ENCODE measurements at places on chromosomes 13 and 19. TPM values are rescaled to one million over a fixed set of nuclear protein-coding genes. Genes with fewer than 3 reads are reported as not detected.

The CAPN12 gene
- polyA plus RNA-seq, result 23.1 TPM

The CATSPERD gene
- not detected for polyA plus RNA-seq

The ZIM2 gene
- 6.2 TPM for polyA plus RNA-seq

- no peak for DNase-seq
Observed at GRCh38 chr19:38819231-38819920, 6.6 kb upstream of the LGALS4 start.

DNA sequence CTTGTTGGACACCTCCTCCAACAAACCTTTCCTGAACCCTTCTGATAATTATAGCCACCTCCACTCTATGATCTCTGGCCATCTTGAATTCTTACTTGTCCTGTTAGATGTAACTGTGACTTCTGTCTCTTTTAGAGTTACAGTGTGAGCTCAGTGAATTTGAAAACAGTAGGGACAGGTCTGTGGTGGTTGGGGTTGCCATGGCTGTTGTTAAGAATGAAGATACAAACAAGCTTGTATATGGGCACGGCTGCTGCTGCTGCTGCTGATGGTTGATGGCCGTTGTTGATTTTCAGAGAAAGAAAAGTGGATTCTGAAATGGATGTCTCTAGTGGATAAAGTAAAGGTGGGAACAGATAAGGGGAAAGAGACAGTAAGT, 101.5 kb downstream of the STARD13 start:
- no peak for DNase-seq

DNA sequence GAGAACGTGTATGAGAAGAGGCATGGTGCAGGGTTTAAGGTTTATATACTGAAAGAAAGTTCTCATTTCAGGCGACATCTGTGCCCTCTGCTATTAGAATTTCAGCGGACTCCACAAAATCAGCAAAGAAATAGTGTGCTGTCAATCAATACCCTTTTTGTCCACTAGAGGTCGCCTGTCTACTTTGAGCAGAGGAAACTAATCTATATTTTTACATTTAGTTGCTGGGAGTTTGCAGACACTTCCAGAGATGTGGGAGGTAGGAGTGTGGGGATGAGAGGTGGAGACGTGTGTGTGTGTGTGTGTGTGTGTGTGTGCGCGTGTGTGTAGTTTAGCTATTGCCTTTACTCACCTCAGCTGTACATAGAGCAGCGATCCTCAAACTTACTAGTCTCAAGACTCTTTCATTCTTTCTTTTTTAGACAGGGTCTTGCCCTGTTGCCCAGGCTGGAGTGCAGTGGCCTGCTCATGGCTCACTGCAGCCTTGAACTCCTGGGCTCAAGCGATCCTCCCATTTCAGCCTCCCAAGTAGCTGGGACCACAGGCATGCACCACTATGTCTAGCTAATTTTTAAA, 9.7 kb downstream of the INAFM1 start:
- no peak for DNase-seq

DNA sequence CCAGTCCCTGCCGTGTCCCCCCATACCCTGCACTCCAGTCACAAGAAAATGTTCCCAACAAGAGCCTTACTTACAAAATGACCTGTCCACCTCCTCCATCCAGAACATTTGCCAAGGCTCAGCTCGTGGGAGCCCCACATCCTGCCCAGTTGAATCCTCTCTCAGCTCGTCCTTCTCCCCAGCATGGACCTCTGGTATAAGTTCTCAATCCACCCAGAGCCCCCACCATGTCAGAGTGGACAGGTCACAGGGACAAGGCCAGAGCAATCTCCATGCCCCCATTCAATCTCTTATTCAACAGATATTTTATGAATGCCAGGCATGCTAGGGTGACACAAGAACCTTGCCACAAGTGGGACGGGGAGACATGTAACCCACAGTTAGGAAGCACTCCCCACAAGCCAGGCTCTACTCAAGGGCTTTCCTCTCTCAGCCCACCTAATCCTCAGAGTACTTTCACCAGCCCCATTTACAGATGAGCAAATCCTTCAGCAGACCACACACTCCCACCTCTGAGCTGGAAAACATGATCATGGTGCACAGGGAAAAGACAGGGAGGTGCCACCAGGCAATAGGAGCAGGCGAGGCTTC, 15.1 kb downstream of the DEDD2 start:
- no peak for DNase-seq

- DNase-seq, result no peak
Observed at GRCh38 chr13:42747399-42747873, 33.9 kb upstream of the FAM216B start.

DNA sequence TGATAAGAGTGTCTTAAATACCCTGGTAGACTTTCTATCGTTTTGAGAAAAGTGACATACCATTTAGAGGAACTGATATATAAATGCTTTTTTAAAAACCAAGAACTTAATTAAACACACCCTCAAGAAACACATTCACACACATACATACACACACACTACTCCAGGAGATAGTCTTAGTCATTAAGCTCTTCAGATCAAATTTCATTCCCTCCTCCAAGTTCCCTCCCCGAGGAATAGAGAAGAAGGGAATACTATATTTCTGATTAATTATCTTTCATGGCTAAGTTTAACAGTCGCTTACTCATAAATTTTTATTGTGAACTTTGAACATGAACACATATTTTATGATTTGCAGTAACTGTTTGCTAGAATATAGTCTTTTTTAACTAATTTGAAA, 1109.5 kb downstream of the SLITRK1 start:
- no peak for DNase-seq

GRCh38 chr19:49403404-49404187, 15.5 kb downstream of the KASH5 start:
- no peak for DNase-seq

GRCh38 chr19:1647501-1648458, 4.6 kb downstream of the TCF3 start:
- DNase-seq, result no peak

DNA sequence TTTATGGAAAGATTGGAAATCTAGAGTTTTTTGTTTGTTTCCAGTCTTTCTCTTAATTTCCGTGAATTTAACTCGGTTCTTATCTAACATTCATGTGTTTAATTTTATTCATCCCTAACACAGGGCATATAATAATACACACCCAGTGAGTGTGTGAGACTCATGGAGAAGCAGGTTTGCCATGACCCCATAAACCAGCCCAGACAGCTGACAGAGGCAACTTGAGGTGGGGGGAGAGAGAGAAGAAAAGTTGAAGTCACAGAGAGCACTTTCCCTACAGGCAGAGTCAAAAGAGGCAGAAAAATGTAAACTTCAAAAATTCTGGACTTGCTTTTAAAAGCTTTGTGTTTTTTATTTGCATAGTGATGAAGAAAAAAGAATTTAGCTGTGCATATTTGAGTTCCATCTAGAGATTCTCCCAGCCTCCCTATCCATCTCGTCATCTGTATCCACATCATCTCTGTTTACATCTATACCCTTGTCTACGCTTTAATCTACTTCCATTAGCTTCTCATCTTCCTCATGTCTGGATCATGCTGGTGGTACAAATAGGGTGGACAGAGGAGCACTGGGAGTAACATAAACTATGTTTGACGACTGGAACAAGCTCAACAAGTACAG, 60.2 kb downstream of the THSD1 start:
- no peak for DNase-seq

DNA sequence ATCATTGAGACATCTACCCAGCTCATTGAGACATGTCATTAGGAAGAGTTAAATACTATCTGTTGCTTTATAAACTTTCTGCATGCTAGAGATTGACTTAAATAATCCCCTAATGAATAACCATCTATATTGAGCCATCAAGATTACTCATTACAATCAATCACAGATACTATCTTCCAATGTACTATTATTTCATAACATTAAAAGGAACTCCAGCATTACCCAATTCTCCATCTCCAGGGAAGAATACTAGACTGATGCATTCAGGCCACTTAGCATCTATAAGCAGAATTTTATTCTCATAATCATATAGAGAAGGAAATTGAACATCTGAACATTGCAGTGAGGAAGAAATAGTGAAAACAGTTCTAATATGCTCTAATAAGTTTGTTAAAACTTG, 8.0 kb downstream of the EPSTI1 start:
- DNase-seq, result no peak

DNA sequence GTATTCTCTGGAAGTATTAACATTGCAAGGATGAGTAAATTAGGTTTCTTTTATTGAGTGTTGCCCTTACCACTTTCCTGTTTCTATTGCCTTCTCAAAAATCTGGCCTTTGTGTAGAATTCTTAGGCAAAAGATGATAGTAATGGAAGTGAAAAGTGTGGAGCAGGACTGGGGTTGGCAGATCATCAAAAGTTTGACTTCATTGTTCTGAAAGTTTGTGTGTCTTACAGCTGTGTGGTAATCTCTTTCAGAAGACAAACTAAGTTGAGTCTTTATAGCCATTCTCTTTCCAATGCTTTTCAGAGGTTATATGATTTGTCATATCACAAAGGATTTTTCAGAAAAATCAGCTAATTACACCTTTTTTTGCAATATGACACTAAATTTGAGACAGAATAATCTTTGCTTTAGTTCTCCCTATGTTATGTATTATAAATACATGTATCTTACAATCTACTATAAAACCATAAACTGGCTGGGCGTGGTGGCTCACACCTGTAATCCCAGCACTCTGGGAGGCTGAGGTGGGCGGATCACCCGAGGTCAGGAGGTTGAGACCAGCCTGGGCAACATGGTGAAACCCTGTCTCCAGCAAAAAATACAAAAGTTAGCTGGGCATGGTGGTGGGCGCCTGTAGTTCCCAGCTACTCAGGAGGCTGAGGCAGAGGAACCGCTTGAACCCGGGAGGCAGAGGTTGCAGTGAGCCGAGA, 8.7 kb upstream of the KCNRG start:
- no peak for DNase-seq

GRCh38 chr13:105139380-105140285, 1395.8 kb downstream of the EFNB2 start:
- peak; percentile 38 for DNase-seq

Measured in adrenal gland (tissue), 19 donors.